CD4-positive, CD25-positive, alpha-beta regulatory T cell (primary cell): ENCODE measurements at places on chromosomes 2 and 18.

DNA sequence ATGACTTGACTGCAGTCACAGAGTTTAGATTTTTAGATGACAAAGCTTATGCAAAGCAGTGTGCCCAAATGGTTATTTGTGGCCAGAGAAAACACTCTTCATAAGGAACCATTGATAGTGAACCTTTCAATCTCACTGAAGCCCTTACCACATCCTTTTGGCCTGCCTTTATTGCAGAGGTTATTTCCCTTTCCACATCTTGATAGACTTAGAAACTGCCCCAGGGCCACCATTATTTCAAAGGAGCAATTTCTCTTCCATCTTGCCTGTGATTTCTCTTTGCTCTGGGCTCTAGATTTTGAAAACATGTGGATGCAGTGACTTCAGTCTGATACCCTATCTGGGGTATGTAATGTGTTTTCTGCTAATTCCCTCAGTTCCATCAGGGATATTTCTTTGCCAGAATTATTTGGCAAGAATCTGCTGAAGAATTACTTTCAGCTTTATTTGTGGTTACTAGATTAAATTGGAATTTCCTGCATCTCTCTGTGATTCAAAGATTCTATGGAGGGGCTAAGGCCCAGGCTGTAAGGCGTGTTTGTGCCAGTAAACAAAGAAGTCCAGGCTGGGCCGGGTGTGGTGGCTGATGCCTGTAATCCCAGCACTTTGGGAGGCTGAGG, 51.0 kb downstream of the MOGAT1 start:
- no peak for DNase-seq

DNA sequence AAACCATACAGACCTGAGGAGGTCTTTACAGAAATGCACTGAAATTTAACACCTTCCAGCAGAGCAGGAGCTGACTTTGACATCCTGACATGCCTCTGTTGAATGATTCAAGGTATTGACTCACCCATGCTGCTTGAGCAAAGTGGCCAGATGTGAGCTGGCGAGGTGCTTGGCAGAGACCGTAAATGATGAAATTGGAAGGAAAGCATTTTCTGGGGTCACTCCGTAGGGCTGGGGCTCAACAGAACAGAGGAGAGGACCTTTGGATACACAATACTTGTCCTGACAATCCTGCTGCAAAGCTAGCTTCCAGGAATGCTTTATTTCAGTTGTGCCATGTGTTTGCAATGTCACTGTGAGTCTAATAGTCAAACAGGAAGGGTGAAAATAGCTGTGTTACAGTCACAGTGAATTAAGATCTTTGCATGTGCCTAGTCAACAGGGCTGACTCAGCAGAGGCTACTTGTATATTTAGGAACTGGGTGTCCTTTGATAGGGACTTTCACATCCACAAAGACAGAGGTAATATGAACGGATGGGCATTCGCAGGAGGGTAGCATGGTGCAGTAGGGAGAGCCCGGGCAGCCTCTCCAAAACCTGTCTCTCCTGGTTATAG, 31.6 kb upstream of the NCK2 start:
- no peak for DNase-seq

- no peak for DNase-seq
Observed at GRCh38 chr18:26901020-26901419, 35.5 kb upstream of the AQP4 start.

GRCh38 chr2:16260041-16260830, 319.9 kb downstream of the MYCN start:
- DNase-seq: no peak
